Stimulated activated CD4-positive, alpha-beta T cell treated with anti-CD3 and anti-CD28 coated beads, Interleukin-15, amount 100 ng/mL, for 1 hour (primary cell): ENCODE measurements at places on chromosomes 6 and 20.

GRCh38 chr6:109373762-109374161 lies 8.5 kb downstream of the CD164 start:
- DNase-seq = no peak

DNA sequence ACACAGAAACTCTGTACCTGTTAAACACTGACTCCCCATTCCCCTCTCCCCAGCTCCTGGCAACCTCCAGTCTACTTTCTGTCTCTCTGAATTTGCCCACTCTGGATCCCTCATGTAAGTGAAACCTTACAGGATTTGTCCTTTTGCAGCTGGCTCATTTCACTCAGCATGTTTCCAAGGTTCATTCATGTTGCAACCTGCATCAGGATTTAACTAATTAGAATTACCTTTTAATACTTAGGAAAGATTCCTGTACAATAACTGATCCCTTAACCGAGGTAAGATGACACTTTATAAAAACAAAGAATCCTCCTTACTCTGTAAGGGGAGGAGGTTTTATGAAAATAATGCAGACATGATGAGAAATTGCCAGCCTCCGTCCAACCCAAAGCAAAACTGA lies 113.1 kb upstream of the MTHFD1L start:
- DNase-seq = no peak

GRCh38 chr6:21508753-21509152 lies 84.8 kb upstream of the SOX4 start:
- DNase-seq = no peak

DNA sequence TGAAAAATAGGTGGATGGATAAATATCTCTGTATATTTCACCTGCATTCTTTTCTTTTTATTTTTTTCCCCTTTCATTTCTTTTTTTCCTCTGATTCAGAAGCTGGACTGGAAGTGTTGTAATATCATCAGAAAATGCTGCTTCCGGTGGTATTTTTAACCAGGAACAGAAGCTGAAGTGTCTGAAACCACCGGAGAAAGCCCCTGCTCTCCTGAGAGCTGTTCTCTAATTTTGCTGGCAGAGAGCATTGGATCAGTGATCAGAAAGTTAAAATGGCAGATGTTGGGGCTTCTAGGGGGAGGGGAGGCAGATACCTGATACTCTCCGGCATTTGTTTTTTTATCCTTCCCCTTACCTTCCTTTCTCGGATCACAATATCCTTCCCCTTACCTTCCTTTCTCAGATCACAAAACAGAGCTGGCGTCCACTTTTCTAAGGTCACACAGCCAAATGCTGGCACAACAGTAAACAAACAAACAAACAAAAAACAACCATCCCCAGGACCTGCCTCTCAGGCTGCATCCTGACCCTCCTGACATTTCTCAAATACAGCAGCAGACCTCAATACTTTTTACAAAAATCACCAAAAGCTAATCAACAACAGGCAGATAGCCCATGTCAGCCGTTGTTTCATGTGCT lies 143.2 kb upstream of the ZNF217 start:
- no peak for DNase-seq

DNA sequence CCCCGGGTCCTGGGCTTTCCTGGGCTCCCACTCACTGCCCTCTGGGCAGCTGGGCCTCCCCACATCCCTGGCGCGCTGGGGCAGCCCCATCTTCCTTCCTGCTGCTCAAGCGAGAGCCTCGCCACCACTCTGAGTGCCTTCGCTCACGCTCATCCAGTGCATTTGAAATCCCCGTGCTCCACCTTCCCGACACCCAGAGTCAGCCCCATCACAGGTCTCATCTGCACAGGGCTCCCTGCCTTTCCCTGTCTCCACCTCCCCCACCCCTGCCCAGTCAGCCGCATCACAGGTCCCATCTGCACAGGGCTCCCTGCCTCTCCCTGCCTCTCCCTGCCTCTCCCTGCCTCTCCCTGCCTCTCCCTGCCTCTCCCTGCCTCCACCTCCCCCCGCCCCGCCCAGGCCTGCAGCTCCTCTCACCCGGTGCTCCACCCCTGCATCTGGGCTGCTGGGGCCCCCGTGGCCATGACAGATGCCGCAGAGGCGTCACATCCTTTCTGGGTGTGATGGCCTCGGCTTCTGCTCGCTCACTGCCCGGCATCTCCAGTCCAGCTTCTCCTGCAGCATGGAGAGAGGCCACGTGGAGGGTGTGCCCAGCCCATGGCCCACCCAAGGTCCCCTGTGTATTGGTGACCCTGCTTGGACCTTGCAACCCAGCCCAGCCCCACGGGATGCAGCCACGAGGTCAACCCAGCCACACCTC lies 9.0 kb upstream of the BHLHE23 start:
- no peak for DNase-seq

DNA sequence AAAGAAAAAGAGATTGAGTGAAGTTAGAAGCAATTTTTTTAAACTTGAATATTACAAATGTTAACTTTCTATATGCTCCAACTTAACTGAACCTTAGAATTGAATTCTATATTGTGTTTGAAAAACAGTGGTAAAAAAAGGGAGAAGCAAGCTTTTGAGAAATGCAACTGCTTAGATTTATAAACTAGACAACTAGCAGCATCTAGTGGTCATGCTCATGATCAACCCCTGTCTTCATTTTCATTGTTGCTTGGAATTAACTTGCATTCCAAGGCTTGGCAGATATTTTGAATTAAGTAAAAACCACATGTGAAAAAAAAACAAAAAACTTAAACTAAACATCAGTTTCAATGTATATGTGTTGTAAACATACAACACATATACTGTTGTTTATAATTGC lies 113.1 kb downstream of the C6orf58 start:
- no peak for DNase-seq

- no peak for DNase-seq
Measured at GRCh38 chr6:101762851-101763250, 369.3 kb downstream of the GRIK2 start.
